Activated CD8-positive, alpha-beta memory T cell treated with anti-CD3 and anti-CD28 coated beads, Interleukin-2, amount 50 U/mL, for 48 hours (primary cell): ENCODE measurements at places on chromosomes 5 and 9.

- DNase-seq, result no peak
Observed at GRCh38 chr5:139619861-139620260, 28.3 kb upstream of the CXXC5 start.

DNA sequence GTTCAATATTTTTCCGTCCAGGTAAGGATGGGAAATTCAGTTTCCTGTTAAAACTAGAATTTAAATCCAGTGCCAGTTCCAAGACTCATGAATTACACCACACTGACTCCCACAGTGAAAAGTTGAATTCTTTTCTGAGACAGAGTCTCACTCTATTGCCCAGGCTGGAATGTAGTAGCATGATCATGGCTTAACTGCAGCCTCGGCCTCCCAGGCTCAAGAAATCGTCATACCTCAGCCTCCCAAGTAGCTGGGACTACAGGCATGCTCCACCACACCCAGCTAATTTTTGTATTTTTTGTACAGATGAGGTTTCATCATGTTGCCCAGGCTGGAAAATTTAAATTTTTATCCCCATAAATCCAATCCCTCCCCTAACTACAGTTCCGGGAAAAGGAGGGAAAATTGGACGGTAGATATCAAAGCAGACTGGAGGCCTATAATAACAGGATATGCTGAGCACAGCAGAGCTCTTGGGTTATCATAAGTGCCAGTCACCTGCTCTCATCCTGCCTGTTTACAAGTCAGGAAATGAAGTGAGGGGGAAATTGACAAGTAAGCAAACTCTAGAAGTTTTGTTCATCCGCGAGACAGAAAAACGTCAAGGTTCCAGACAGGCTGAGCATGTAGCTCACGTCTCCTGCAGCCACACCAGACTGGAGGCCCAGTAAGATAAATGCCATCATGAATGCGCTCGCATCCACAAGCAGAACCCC, 105.7 kb downstream of the UGCG start:
- no peak for DNase-seq

DNA sequence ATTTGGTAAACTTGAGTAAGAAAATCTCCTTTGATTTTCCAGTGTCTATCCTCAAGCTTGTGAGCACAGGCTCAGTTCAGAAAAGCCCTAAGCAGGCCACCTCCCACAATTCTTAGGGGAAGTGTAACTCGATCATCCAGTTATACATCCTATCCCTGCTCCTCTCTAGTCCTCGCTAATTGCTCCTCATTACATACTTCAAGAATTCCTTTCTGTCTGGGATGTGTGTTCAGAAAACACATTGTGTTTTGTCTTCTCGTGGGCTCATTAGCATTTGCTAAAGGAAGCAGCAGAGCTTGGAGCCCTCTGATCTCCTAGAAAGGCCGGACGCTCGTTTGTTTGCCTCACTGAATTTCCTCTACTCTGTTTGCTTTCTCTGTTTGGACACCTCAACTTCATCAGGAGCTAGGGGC, 268.2 kb upstream of the RFX3 start:
- no peak for DNase-seq

GRCh38 chr9:73270967-73271721, 119.5 kb downstream of the ANXA1 start:
- no peak for DNase-seq
